AG20443 (cell line): ENCODE measurements at places on chromosomes 5 and 9.

DNA sequence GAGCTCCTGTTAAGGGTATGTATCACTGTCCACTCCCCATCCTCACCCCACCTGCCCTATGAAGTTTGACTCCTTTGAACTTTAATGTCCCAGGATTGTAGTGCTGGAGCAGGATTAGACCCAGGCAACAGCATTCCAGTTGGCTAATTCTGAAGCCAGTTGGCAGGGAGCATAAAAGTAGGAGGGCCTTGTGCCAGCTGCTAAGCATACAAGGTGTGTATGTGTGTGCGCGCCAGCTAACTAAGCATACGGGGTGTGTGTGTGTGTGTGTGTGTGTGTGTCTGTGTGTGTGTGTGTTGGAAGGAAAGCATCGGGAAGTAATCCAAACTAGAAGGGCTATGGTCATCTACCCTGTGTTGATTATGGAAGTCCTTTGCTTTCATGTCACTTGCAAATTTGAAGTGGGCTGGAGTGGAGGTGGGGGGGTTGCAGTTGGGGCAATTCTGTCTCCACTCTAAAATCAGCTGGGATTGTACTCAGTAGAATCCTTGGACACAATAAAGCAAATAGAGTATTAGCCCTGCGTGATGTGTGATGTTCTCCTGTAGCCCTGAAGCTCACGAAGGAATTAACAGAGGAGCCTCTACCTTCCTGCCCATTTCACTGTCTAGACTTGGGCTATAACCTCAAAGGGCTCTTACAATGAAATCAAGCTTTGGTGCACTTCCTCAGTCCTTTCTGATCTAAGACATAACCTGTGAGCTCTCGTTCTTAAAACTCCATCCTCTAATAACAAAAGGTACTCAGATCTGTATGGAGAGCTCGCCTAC, 26.9 kb downstream of the HMGCR start:
- no peak for DNase-seq

- no peak for DNase-seq
These were observed 25.8 kb upstream of the HMCN2 start for GRCh38 chr9:130239741-130240241.

- no peak for DNase-seq
These were observed 1351.9 kb upstream of the C9orf72 start for GRCh38 chr9:28925157-28925556.

GRCh38 chr5:108730617-108731340, 16.9 kb upstream of the FER start:
- no peak for DNase-seq

DNA sequence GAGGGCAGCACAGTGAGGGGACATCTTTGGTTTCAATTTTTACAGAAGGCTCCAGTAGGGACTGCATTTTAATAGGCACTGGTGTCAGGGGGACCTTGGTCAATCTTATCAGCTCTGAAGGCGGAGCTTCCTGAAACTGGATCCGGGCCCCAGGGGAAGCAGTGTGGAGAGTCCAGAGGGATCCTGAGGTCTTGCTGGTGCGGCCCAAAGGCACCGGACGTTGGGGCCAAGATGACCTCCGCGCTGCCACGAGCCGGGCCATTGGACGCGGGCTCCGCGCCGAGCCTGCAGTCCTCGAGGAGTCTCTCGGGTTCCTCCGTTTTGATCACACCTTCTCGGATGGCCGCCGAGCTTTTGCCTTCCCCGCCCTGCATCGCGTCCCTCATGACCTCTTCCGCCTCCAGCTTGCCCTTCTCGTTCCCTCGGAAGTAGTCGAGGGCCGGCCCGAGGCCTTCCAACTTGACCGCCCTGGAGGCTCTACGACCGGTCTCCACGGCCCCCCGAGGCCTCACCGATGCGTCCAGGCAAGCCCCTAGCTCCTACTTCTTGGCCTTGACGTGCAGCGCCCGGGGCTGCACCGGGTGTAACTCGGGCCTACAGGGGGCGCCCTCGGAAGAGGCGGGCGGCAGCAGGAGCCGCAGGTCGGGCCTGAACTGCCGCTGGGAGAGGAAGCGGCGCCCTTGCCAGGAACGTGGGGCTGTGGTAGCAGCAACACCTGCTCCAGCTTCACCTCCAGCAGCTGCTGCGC, 18.8 kb downstream of the C5orf52 start:
- peak; percentile 47 for DNase-seq

DNA sequence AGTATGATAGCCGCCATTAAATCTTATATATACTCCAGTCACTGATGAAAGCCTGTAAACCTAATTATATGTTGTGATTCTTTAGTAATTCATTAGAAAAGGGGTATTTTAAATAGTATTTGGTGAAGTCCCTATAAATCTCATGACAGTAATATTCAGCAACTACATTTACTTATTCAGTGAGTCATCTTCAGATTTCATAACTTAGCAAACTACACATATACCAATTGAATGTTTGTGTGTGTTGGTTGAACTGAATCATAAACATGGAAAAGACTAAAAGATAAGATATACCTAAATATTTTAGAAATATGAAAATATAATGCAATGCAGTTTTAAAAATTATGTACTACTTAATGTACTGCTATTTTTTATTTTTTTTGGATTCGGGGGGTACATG, 1050.4 kb downstream of the MAT2B start:
- no peak for DNase-seq

- peak; percentile 84 for DNase-seq
These were observed 7.2 kb upstream of the DUSP1 start for GRCh38 chr5:172777881-172778814.

GRCh38 chr5:102600964-102601363, 102.2 kb upstream of the SLCO6A1 start:
- DNase-seq, result no peak

- DNase-seq, result no peak
These were observed 730.1 kb downstream of the NR2F1-AS1 start for GRCh38 chr5:92850886-92851285.

DNA sequence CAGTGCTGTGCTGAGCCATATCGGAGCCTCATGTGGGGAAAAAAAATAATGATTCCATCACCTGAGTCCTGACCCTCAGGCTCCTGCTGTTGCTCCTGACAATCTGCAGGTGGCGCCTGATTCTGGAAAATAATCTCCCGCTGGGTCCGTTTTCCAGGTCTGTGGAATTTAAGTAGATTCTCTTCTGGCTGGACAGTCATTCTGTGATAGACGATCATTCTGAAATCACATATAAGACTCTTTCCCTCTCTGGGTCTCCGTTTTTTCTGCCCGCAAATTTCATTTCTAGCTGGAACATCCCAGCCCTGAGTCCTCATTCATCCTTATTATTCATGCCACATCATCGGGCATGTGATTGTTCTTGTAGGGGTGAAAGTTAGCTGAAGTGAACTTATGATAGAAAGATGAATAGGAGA, 22.1 kb upstream of the STXBP1 start:
- peak; percentile 82 for DNase-seq

DNA sequence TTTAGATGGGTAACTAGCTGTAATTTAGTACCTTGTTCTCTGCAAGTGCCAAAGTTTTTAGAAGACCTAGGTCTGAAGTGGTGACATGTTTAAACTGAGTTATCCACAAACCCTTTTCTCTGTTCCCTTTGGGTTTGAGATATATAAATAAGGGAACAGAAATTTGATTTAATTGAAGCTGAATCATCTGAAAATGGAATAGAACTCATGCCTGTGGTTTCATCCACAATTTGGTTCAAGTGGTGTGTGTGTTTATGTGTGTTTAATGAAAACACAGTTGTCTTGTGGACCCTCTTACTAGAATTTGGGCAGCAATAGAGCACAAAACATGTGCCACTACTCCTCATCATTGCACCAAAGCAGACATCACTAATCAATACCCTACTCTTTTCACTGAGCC, 216.9 kb downstream of the GLIS3 start:
- no peak for DNase-seq

DNA sequence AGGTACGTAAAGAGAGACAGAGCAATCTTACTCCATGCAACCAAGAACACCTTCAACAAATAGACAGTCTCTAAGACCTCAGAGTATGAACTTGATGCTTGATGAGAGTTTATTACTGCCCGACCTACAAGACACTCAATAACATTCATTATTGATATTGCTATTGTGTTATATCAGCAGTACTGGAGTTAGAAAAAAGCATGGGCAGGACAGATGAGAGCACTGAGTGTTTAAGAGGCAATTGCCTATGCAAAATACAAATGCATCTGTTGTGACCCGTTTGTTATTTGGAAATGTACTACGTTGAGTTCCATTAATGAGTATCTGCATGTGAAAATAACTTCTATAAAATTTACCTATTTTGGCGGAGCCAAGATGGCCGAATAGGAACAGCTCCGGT, 8.1 kb upstream of the MARCOL start:
- no peak for DNase-seq

DNA sequence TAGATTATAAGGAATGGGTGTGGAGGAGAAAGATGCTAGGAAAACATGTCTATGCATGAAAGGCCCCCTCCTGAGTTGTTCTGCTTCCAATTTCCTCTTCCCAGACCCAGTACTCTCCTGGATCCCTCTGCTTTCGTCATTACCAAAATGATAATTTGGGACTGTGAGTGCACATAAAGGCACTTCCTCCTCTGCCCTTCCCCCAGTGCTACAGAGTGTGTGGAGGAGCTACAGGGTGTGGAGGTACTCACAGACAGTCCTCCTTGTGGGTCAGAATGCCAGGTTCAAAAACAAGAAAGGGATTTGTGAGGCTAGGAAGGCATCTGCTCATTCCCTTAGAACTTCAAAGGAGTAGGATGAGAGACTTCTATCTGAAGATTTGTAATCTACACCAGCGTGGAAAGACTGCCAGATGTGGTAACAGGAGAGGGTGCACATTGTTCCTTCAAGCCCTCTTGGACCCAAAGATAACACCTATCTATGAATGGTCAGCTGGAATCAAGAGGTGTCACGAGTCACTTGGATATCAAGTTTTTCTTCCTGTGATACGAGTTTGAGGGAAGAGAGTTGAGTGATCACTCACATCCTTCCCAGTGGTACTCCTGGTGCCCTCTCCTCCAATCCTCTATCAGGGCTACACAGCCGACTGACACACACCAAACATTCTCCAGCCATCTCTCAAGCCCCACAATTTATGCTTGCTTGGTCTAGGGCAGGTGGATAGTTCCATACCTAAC, 201.1 kb downstream of the EPB41L4A start:
- no peak for DNase-seq

GRCh38 chr5:76836181-76836580, 13.6 kb upstream of the S100Z start:
- no peak for DNase-seq

DNA sequence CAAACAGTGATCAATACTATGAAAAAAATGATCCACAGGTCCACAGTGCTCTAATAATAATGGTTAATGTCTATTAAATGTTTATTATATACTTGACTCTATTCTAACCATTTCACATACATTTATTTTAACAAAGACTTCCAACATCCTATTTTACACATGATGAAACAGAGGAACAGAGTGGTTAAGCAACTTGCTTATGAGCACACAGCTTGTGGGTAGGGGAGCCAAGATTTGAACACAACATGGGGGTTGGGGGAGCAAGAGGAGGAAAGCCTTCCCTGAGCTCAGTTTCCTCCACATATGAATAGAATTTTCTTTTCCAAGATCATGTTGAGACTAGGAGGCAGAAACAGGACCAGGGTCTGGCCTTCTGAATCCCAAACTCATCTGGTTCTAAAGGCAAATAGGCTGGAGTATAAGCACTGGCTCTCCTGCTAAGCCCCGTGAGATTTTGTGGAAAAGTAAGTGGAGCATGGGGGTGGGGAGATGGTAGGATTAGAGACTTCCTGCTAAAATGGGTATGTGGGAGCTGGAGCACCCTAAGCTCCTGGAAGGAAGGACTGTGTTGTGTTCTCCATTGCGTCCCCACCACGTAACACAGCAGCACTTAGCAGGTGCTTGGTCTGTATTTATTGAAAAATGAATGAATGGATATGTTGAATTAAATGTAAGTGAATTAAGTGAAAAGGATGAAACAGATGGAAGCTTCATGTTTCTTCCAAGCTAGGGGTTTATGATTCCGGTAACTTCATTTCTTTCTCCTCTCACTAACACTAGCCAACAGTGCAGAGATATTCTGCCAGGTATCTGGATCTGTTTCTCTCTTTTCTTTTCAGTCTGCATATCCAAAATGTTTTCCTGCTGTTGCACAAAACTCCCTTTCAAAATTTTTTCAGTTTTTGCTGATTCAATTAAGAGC, 26.9 kb upstream of the GALNT10 start:
- no peak for DNase-seq

- no peak for DNase-seq
These were observed 40.8 kb downstream of the FAM78A start for GRCh38 chr9:131235480-131235851.

- peak; percentile 63 for DNase-seq
These were observed 121.6 kb upstream of the ADAMTS16 start for GRCh38 chr5:5018578-5018970.

- DNase-seq, result no peak
These were observed 67.2 kb upstream of the MEGF10 start for GRCh38 chr5:127223256-127223974.

- DNase-seq, result no peak
These were observed 29.2 kb downstream of the EXOC3 start for GRCh38 chr5:472076-472655.

DNA sequence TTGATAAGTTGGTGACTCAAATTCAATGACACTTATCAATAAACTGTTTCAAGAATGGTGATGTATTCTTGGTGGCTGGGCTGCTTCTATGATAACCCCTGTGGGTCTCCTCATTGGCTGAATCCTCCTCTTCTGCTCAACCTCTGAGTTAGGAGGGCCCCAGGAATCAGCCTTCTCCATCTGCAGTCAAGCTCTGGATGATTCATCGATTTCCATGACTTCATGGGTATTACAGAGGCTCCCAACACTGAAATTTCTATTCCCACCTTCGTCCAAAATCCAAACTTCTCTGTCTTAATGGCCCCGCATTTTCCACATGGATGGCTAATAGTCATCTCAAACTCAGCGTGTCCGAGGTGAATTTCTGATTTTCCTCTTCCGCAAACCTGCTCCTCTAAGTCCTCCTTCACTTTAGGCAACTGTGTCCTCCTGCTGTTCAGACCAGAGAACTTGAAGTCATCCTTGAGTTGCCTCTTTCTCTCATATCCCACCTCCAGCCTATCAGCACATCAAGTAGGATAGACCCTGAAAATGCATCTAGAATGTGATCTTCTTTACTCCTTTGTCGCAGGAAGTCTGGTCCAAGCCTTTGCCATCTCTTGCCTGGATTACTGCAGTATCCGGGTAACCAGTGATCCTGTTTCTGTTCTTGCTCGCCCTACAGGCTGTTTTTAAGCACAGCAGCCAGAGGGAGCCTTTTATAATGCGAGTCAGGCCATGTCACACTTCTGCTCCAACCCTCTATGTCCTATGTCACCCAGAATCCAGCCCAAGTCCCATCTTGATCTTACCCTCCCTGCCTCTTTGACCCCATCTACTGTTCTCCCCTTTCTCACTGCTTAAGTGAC, 41.4 kb upstream of the IL7R start:
- peak; percentile 48 for DNase-seq

GRCh38 chr5:132017738-132018625, 6.5 kb upstream of the ACSL6 start:
- no peak for DNase-seq

DNA sequence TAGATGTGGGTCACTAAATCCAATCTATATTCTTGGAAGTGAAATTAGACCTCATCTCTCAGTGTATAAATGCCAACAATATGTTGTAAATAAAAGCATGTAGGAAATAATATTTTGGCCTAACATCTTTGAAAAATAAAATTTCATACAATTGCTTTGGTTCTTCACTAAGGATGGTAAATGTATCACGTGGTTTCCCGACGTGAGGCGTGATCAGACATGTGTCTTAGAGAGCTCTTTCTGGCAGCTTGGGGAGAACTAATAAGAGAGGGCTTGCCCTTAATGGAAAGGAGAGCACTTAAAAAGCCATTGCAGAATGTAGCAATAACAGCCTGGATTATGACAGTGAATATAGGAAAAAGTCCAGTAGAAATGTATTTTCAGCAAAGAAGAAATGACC, 602.6 kb downstream of the CDH12 start:
- no peak for DNase-seq

GRCh38 chr5:179273441-179274145, 71.7 kb downstream of the ADAMTS2 start:
- no peak for DNase-seq
